ENCODE measurements at places on chromosomes 7 and 10.

DNA sequence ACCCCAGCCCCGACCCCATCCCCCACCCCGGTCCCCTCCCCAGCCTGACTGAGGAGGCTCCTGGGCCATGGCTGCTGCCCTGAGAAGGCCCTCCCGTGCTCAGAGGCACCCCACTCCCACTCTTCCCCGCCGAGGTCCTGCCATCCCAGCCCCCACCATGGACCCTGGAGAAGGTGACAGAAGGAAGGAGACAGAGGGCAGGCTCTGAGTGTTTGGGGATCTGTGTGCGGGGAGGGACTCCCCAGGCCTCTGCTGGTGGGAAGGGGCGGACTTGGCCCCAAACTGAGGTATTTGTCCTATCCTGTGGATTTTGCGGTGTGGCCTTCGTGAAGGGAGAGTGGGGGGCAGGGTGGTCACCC, 53.4 kb downstream of the PWWP2B start:
- no peak for DNase-seq

- DNase-seq, result peak; percentile 60
Observed at GRCh38 chr10:26733750-26734568, 36.5 kb downstream of the PDSS1 start.

GRCh38 chr7:22782616-22783232, 39.9 kb downstream of the TOMM7 start:
- no peak for DNase-seq

DNA sequence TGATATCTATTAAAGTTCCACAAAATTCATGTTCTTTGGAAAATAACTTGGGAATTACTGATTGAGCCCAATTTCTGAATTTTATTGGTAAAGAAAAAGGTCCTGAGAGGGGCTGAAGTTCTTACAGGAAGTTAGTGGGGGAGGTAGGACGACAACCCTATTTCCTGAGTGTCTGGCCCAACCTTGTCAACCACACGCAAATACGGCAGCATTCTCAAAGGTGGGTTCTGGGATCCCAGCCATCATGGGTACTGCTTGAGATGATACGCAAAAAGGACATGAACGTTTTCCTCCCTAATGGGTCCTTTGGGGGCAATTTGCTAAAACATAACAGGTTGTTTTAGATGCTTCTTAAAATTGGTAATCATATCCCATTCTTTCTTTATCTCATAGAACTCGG, 2.7 kb upstream of the PDCD4 start:
- DNase-seq, result no peak

DNA sequence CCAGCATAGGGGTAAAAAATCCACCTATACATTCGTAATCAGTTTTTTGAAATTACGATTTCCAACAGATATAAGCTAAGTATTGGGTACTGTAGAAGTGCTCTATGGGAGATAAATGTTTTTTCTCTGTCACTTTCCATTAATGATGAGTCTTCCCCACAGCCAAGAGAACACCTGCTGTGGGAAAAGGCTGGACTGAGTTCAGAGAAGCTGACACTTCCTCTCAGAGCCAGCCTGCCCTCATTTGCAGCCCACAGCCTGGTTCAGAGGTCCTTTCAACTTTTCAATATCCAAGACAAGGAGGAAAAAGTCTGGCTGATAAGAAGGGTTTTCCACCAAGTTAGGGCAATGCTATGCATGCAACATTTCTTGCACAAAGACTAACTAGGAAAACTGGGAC, 64.5 kb upstream of the DNAJB12 start:
- no peak for DNase-seq

DNA sequence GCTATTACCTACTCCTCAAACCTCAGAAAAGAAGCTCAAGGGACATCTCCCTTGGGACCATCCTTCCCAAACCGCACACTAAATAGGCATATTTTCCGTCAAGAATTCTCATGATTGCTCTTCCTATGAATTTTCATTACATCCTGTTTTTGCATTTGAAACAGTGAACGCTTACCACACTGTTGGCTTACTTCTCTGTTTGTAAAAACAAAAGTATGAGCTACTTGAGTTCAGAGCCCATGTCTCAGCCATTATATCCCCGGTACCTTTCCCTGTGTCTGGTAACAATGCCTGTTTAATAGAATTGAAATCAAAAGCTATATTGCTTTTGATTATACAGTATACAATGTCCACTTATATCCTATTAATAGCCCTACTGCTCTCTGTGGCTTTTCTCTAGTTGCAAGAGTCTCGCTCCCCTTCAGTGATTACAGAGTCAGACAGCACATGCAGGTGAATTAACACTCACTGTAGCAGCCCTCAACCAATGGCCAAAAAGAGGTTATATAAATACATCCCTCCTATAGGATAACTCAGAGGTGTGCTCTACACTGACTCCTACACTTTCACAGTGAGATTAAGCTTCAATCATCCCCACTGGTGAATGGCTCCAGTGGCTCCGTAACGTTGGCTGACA, 264.4 kb downstream of the SORCS1 start:
- no peak for DNase-seq

GRCh38 chr7:121608785-121609184, 212.7 kb upstream of the FAM3C start:
- no peak for DNase-seq

DNA sequence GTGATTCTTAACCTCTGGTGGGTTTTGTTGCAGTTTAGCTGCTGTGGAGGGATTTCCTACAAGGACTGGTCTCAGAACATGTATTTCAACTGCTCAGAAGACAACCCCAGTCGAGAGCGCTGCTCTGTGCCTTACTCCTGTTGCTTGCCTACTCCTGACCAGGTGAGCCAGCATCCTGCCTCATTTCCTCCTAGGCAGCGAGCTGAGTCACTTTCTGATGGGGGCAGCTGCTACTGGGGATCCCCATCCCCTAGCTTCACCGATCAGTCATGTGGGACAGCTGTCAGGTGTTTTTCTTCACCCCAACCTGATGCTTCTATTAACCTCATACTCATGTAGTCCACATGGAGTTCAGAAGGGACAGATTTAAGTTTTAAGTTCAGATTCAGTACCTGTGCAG, 21.7 kb upstream of the SMO start:
- DNase-seq, result no peak

DNA sequence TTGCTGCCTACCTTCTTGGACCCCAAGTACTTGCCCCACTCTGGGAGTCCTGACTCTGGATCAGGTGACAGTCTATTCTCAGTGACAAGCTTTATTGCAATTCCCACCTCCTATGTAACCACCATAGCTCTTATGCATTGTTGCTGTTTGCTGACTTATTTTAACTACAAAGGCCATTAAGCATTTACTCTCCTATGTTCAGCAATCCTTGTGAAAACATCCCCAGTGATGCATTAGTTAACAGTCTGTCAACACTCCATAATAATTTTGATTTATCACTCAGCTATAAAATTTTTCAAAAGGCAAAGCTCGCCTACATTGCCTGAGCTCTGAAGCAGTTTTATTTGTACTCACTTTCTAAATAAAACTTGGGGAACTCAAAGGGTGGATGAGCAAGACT, 871.8 kb upstream of the SORCS1 start:
- DNase-seq, result no peak

- DNase-seq, result no peak
Observed at GRCh38 chr10:121695731-121696464, 97.7 kb upstream of the FGFR2 start.

- no peak for DNase-seq
Observed at GRCh38 chr7:128447941-128448564, 7.6 kb upstream of the HILPDA start.

DNA sequence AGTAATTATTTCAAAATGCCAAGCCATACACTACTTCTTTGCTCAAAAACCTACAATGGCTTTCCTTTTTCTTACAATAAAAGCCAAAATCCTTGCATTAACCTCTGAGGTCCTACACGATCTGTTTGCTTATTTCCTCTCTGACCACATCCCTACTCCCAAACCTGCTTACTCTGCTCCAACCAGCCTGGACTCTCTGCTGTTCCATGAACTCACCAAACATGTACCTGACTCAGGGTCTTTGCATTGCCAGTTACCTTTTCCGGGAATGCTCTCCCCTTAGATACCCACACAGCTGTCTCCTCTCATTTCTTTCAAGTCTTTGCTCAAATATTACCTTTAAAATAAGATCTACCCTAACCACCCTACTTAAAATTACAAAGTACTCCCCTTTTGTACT, 2.3 kb downstream of the ABCB4 start:
- no peak for DNase-seq

GRCh38 chr7:139825666-139826290, 3.3 kb upstream of the TBXAS1 start:
- no peak for DNase-seq

- no peak for DNase-seq
Observed at GRCh38 chr10:13470270-13470669, 58.5 kb downstream of the BEND7 start.

- no peak for DNase-seq
Observed at GRCh38 chr10:44859546-44860285, 51.4 kb upstream of the TMEM72 start.

All from breast epithelium (tissue), 4 donors.